ENCODE measurements at places on chromosomes 12 and 14.

GRCh38 chr12:16610001-16610585 is 4.1 kb upstream of the LMO3 start:
- DNase-seq: no peak

DNA sequence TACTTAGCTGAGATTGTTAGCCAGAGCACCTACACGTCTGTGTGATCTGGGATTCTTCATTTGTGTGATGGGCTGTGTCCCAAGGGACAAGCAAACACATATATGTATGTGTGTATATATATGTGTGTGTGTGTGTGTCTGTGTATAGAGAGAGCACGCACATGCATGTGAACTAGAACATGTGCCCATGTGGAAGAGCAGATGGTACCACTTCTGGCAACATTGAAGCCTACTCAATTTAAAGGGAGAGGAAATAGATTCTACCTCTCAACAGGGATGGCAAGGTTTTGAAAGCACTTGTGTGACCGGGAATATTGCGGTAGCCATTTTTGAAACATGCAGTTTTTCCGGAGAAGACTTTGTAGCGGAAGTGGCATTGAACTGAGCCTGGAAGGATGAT is 1.4 kb downstream of the TOMM20L start:
- DNase-seq: no peak

- no peak for DNase-seq
Observed at GRCh38 chr14:56144176-56144575, 26.0 kb downstream of the PELI2 start.

GRCh38 chr14:44414646-44415045 is 92.4 kb downstream of the FSCB start:
- DNase-seq: no peak

DNA sequence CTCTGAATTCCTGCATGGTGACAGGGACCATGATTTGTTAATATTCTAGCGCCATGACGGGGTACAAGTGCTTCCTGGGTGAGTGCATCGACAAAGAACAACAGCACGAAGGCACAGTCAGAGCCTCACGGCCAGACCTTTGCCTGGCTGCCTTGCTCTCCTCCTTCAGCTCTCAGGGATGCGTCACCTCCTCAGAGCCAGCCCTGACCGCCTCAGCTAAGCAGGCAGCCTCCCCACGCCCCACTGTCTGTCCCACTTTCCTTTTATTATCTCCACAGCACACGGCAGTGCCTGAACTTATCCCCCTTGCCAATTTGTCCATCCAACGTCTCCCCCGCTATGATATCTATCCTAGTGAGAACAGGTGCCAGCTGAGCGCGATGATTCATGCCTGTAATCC is 16.5 kb upstream of the FZD10 start:
- DNase-seq: no peak

GRCh38 chr14:50230701-50231474 is 490 bp downstream of the SOS2 start:
- DNase-seq: peak; percentile 88

GRCh38 chr12:117334051-117334450 is 27.4 kb downstream of the NOS1 start:
- no peak for DNase-seq

- peak; percentile 52 for DNase-seq
Observed at GRCh38 chr14:22220427-22220826, 368.6 kb downstream of the DAD1 start.

DNA sequence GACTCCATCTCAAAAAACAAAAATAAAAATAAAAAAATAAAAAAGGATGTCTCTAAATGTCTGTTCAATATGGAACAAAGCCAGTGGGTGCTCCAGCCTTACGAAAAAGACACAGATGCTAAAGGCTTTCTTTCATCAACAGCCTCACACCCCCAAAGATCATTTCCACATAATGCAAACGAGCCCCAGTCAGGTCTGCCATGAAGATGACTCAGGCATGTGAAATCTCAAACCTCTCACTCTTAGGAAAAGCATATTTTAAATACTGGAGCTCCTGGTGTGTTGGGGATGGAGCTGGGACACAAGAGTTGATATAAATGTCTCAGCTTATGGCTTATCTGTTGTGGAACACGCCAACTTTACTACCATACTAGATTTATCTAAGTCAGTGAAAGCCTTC is 49.9 kb upstream of the PLXNC1 start:
- DNase-seq: peak; percentile 70

GRCh38 chr12:103441437-103442181 is 54.2 kb downstream of the C12orf42 start:
- no peak for DNase-seq

DNA sequence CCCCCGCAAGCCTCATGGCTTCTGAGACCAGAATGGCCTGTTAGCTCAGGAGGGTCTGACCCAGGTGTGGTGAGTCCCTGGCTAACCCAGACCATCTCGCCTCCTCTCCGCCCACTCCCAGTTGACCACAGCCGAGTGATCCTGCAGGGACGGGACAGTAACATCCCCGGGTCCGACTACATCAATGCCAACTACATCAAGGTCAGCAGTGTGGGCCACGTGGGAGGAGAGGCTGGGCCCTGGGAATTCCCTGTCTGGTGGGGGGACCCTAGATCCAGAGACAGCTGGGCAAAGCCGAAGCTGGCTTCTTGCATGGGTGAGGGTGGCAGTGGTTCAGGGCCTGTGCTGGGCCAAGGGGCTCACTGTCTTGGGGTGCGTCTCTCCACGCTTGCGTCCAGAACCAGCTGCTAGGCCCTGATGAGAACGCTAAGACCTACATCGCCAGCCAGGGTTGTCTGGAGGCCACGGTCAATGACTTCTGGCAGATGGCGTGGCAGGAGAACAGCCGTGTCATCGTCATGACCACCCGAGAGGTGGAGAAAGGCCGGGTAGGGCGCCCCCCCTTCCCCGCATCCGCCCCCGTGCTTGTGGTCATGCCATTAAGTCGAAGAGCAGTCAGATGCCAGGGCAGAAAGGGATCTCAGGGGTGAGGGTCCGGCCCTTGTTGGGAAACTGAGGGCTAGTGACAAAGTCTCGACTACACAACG is 5.0 kb downstream of the PTPN6 start:
- DNase-seq: no peak

All from epithelial cell of esophagus (primary cell).